ENCODE measurements at places on chromosomes 16 and 17.
A peak's percentile ranks its signal among the peaks of the same experiment; 100 is the strongest.

DNA sequence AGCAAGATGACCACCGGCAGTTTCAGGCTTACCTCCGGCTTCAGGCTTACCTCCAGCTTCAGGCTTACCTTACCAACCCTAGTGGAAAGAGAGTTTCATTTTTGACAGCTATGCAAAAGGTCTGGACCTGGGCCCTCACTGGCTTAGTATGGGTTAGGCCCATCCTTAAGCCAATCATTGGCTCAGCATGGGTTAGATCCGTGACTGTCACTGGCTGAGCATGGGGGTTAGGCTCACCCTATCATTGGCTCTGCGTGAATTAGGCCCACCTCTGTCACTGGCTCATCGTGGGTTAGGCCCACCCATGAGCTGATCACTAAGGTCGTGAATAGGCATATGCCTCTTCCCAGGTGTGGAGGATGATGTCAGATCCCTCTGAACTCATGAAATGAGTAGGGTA, 8.1 kb downstream of the NDE1 start:
- DNase-seq: no peak

- DNase-seq: no peak
These were observed 5.0 kb upstream of the KRT19 start for GRCh38 chr17:41532947-41533570.

GRCh38 chr17:61806081-61806828, 57.1 kb downstream of the BRIP1 start:
- DNase-seq: no peak

GRCh38 chr16:17780181-17780580, 309.4 kb upstream of the XYLT1 start:
- DNase-seq: no peak

GRCh38 chr16:88956546-88957432, 20.2 kb downstream of the CBFA2T3 start:
- no peak for DNase-seq

DNA sequence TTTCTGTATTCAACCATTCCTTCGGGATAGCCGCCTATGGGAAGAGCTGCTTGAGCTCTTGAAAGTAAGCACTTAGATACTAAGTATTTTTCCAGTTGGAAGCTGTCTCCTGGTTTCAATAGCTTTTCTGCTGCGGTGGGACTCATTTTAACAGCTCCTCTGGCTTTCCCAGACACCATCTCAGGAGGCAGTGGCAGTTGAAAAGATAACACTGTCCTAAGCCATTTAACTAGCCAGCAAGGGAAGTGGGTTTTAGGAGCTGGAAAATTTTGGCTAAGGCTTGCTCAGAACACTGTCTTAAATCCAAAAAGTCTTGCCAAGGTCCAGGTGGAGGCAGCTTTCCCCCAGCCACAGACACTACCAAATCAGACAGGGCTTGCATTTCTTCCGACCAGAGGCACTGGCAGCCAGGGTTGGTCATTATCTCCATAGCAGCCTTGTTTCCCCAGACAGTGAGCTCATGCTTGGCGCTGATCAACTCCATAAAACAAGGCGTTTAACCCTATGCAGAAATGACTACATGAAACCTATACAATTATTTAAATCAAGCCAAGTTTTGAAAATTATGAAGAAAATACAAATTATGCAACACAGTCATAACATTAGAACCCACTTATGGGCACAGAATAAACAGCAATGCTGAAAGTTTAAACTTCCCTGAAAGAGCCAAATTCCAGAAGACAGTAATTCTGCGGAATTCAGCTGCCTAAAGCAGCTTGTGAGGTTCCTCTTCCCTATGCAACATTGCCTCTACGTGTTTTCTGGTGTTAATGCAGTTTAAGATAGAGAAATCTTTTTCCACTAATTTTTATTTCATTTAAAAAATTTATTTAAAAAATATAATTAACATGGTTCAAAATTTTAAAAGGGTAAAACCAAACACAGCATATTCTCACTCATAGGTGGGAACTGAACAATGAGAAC, 25.0 kb downstream of the GABARAPL2 start:
- no peak for DNase-seq

DNA sequence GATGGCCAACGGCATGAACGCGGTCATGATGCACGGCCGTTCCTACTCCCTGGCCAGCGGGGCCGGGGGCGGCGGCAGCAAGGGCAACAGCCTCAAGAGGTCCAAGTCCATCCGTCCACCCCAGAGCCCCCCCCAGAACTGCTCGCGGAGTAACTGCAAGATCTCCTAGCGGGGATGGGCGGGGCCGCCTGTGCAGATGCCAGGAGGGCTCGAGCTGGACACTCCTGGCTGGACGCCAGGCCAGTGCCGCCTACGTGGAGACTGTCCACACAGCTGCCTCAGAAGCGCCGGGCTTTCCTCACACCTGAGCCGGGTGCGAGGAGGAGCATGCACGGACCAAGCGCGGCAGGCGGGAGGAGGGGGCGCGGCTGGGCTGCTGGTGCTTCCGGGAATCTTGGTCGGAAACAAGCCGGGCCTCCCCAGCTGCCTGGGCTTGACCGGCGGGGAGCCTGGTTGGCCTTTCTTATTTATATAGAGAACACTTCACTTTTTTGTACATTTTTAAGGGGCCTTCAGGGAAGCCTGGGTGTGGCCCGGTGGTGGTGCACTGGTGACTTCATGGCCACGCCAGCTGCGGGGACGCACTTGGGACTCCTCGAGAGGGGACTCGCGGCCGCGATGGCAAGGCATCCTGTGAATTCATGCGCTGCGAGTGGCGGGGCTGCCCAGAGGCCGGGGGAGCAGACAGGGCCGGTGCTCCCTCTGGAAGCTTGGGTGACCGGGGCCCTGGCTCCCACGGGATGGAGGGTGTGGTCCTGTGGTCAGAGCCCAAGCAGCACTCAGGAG, 3.1 kb upstream of the WFIKKN1 start:
- DNase-seq: no peak

GRCh38 chr17:81543339-81543675, 8.8 kb downstream of the FAAP100 start:
- no peak for DNase-seq

DNA sequence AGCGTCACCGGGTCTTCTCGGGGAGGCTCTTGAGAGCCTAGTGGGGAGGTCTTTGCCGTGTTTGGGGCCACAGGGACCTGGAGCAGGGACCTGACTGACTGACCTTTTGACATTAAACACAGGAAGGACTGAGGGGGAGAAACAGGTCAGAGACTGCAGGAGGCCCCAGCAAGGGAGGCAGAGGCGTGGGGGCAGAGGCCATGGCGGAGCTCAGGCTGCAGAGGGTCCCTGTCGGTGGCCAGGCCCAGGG, 41.6 kb upstream of the GSE1 start:
- DNase-seq: no peak

DNA sequence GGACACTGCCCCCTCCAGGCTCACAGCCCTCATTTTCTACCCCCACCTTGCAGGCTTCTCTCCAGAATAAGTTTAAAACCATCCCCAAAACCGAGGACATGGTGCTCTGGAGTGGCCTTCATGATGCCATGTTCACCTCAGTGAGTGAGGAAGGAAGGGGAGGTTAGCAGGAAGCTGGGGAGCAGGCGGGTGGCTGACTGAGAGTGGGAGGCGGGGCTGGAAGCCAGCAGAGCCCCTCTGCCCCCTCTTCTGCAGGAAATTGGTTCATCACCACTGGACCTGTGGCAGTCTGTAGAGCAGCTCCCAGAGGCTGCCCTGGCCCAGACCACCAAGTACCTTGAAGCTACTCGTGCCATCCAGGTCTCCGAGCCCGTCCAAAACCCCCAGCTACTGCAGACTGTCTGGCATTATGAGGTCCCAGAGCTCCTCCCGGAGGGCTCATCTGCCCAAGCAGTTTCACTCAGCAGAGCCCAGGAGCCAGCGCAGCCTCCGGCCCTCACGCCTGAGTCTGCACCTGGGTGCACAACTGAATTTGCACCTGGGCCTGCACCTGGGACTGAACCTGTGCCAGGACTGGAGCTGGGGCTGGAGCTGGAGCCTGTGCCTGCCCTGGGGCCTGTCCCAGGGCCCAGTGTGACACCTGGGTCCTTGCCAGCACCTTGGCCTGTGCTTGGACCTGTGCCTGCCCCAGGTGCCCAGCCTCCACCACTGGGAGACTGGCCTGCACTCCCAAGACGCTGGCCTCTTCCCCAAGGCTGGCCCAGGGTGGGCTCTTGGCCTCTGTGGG, 19.0 kb downstream of the C16orf96 start:
- no peak for DNase-seq

DNA sequence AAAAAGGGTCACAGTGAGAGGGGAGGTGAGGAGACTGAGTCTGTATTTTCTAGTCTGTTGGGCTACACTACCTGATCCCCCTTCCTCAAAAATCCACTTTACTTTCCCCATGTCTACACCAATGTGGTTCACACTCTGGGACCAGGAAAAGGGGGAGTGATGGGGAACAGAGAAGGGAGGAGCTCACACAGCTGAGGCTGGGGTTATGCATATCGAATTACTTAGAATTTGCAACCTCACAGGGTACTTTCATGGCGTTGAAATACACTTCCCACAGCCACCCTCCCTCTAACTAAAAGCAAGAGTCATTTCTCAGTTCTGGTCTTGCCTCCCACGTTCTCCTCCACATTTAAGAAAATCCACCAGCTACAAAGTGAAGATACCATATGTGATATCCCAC, 14.1 kb downstream of the MAPT start:
- DNase-seq: no peak

DNA sequence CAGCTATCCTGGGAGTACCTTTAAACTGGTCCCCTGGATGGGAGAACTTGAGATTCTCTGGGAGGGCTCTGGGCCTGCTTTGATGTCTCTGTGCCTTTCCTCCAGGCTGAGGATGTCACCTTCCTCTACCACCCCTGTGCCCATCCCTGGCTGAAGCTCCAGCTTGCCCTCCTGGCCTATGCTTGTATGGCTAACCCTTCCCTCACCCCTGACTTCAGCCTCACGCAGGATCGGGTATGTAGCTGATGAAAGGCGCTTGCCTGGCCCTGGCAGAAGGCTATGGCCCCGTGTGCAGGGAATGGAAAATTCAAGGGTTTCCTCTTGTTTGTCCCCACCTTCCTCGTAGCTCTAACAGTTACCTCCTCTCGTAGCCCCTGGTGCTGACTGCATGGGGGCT, 3.0 kb downstream of the TP53I13 start:
- DNase-seq: no peak

DNA sequence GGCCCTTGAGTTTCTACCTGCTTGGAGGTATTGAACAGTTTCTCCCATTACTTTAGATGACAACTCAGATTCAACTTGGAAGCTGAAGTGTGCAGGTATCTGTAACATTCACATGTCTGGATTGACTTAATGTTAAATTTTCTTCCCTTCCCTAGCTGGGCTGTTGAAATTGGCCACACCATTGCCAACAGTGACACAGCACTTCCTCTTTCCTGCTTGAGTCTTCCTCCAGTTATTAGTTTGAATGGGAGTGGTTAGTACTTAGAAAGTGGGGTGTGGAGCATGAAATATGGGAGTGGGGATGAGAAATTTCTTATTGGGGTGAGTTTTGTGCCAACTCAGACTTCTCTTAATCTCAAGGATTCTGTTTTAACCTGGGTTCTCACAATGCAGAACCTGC, 454.9 kb downstream of the KCNJ2 start:
- DNase-seq: no peak

DNA sequence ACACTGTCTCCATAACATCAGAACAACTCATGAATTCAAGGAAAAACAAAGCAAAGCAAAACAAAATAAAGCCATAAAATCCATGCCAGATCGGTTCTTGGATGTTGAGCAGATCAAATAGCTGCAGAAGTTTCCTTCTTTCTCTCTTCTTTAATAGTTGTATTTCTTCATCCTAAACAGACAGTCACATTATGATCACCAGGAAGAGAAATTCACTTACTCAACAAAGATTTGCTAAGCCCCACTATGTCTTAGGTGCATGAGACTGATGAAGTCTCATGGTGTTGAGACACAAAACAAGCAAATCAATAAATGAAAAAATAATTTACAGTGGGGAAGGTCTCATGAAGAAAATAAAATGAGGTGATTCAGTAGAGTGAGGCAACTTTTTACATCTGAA, 72.8 kb downstream of the WIPI1 start:
- no peak for DNase-seq

- DNase-seq: no peak
These were observed 13.2 kb upstream of the CUEDC1 start for GRCh38 chr17:57968456-57968855.

GRCh38 chr17:33381201-33381600, 88.1 kb upstream of the ASIC2 start:
- DNase-seq: no peak

GRCh38 chr17:80822700-80823410, 168.8 kb upstream of the CHMP6 start:
- DNase-seq: no peak

DNA sequence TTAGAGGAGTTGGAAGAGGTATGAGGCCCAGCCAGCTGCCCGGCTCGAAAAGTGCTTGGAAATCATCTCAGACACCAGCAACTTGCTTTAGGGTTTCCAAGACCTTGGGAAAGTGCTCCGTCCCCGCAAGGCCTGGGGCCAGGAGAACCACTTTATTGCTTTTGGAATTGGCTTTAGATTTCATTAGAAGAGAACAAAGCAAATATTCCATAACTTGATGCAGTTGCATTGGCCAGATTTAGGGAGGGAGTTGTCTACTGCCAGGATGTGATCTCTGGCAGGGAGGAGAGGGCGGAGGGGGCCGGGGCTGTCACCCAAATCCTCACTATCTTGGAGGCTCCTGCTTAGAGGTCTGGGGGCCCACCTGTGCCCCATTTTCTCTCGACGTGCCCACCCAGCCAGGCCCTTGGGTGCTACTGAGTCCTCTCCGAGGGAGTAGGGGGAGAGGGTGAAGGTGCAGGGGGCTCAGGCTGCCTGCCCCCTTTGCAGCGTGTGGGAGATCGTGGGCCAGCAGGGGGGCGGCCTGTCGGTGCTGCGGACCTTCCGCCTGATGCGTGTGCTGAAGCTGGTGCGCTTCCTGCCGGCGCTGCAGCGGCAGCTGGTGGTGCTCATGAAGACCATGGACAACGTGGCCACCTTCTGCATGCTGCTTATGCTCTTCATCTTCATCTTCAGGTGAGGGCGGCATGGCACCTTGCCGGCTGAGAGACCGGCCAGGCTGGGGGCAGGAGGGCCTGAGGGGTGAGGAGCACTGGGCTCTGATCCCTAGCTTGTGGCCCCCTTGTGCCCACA, 30.6 kb downstream of the CACNA1G start:
- no peak for DNase-seq

- peak; percentile 84 for DNase-seq
These were observed 561 bp downstream of the ZNF423 start for GRCh38 chr16:49855280-49855821.

DNA sequence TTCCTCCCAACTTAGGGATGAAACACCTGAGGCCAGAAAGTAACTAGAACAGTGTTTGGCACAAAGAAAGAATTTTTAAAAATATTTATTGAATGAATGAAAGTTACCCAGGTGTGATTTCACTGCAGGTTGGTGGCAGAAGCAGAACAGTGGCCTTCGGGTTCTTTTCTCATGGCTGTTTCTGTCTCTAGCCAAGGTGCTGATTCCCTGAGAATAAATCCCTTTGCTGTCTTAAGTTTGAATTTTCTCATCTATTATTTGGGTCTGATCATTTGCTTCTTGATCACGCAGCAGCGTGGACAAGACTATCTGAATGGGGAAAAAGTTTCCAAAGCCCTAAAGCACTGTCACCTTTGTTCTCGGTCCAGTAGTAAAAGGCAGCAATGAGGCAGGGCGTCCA, 73.1 kb upstream of the KIFC3 start:
- no peak for DNase-seq
